ENCODE measurements at places on chromosomes 2 and 18.

DNA sequence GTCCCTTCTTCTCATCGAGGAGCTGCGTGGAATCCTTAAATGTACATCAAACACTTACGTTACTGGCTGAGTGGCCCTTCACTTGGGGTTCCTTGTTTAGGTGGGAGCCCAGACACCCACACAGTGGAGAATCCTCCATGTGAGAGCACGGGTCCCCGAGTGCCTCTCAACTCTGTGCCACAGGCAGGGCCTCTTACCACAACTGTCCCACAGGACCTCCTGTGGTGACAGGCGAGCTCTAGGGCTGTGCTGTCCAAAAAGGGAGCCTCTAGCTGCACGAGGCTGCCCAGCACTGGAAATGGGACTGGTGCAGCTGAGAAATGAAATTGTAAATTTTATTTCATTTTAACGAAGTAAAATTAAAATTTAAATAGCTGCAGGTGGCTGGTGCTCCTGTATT, 145.7 kb downstream of the DYSF start:
- DNase-seq, result no peak

- DNase-seq, result peak; percentile 10
Measured at GRCh38 chr18:62716619-62717168, 1.4 kb downstream of the PHLPP1 start.

GRCh38 chr2:191382801-191383200, 137.6 kb downstream of the MYO1B start:
- DNase-seq, result no peak

GRCh38 chr2:73979686-73980085, 5.0 kb upstream of the TET3 start:
- no peak for DNase-seq

DNA sequence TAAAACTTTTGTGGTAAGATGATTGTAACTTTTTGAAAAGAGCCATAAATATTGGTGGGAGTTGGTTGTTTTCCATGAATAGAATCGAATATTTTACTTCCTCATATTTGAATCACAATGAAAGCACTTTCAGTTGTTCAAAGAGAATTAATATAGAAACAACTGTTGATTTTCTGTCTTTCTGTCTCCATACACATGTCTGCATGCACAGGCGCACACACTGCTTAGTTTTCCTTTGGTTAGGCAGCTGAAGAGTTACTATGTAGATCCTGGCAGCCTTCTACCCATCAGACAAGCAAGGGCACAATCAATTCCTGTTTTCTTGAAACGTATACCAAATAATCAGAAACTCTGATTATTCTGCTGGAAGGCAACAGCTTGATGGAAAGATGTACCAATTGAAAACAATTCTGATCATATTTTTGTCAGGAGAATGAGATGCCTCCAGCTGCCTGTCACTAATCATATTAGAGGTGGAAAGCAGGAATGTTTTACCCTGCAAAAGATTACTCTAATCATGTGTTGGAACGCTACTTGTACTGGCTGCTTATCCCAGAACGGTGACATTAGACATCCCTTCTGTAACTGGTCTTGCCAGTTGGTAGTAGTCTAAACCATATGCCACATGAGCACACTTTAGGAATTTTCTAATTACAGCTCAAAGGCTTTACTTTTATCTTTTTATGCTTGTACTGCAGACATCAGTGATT, 24.0 kb downstream of the SPATS2L start:
- DNase-seq, result no peak

GRCh38 chr2:62939735-62940491, 110.7 kb upstream of the OTX1 start:
- DNase-seq, result no peak

- DNase-seq, result no peak
Measured at GRCh38 chr18:48030616-48031480, 100.4 kb upstream of the SMAD2 start.

DNA sequence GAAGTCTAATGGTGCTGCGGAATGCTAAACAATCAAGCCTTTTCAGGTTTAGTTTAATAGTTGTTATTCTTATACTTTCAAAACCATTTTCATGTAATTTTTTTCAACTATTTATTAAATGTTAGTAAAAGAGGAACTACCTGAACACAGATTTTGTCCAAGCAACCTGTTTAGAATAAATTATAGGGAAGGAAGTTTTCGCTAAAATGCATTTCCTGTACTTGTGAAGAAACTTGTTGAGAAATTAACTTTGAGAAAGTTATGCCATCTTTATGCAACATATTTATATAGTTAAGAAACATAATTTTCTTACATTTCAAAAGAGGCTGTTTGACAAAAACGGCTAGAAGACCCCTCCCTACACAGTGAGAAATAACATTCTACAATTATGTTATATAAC, 16.6 kb downstream of the MAP4K4 start:
- DNase-seq, result no peak

GRCh38 chr2:225493420-225494099, 94.0 kb downstream of the NYAP2 start:
- no peak for DNase-seq

GRCh38 chr18:46736135-46736534, 20.7 kb downstream of the ST8SIA5 start:
- no peak for DNase-seq

DNA sequence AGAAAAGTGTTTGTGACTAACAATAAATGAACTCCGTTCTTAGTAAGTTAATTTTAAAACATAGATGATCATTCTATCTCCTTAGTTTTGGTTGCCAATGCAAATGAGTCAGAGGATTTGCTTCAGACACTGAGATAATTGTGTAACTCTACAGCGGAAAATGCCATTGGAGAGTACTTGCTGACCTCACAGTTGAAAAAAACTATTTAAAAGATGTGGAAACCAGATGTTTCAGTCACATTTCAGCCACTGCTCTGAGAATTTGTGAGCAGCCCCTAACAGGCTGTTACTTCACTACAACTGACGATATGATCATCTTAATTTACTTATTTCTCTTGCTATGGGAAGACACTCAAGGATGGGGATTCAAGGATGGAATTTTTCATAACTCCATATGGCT, at the start of gene TNFAIP6:
TNFAIP6 (plus strand) TSS at position 234 of the 400 bp plus-strand sequence; CDS start at position 309, 75 bp downstream.
- DNase-seq, result no peak

DNA sequence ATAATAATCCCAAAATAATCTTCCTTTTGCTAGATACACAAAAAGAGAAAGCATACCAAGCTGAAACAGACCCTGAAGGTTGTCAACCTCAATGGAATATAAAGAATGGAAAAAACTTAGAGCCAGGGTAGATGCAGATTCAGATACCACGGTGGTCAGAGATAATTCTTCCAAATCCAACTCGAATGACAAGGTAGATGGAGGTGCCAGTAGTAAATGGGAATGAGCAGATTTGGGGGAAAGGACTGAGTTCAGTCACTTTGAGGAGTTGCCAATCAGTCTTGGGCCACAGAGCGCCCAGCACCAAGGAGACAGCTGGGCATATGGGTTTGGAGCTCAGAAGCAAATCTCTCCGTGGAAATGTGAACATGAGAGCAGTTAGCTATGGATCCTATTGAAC, 3.4 kb upstream of the CHMP1B start:
- no peak for DNase-seq

DNA sequence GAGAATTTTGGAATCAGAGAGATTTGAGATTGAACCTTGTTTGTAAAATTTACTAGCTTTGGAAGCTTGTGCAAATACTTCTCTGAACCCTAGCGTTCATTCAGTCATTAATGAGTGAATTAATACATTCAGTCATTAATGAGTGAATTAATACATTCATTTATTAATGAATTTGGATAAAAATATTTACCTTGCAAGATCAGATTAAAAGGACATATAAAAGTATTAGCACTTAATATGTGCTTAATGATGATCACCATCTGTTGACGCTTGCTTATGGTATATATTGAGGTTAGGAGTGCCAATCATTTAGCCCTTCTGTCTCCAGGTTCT, 26.9 kb downstream of the EML4 start:
- DNase-seq, result no peak

- DNase-seq, result no peak
Measured at GRCh38 chr2:128642316-128642715, 323.6 kb upstream of the HS6ST1 start.

DNA sequence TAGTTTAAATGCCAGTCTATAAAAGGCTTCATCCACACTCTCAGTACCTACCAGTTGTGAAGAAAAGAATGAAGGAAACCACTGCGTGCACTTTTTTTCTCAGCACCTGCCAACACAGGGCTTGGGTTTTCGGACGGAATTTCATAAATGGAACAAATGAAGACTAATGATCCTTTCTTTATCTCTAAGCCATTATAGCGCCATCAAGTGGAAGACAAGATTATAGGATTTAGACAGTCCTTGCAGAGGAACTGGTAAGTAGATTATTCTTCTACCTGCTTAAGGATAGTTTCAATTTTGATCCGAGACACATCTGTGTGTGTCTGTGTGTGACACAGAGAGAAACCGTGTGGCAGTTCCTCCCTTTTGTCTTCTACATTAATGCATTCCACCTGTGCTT, 245.6 kb downstream of the NRXN1 start:
- DNase-seq, result no peak

GRCh38 chr18:69664399-69664798, 263.7 kb downstream of the DOK6 start:
- no peak for DNase-seq

- no peak for DNase-seq
Measured at GRCh38 chr2:157900684-157901083, 24.6 kb upstream of the ACVR1 start.

DNA sequence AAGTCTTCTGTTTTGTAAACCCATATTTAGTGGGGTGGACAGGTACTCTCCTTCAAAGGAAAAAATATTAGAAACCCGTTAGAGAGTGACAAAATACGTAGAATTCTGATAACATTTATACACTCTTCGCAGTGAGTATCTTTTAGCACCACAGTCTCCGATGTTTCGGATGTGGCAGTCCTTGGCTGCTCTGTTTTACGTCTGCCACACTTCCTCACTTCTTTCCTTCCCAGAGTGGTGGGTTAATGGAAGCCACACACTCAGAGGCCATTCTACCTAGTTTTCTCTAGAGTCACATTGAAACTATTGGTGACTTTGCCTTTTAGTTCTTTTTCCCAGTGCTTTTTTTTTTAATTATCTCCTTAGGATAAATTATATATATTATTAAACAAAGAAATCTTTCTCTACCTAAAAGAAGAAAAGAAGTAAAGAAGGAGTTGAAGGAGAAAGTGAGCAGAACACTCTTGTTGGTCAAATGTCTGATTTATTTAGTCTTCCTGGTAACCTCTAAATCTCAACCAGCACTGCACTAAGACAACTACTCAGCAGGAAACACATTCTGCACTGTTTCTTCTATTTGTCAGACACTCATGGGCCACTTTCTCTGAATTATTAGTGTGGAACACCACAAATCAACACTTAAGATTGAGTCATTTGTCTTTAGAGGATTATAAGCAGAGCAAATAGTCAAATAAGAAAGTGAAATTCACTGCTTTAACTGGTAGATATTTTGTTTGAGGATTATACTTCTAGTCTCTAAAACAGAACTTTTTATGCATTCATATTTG, 451.3 kb upstream of the TMEFF2 start:
- DNase-seq, result no peak

GRCh38 chr2:128306931-128307460, 11.7 kb downstream of the HS6ST1 start:
- DNase-seq, result no peak

DNA sequence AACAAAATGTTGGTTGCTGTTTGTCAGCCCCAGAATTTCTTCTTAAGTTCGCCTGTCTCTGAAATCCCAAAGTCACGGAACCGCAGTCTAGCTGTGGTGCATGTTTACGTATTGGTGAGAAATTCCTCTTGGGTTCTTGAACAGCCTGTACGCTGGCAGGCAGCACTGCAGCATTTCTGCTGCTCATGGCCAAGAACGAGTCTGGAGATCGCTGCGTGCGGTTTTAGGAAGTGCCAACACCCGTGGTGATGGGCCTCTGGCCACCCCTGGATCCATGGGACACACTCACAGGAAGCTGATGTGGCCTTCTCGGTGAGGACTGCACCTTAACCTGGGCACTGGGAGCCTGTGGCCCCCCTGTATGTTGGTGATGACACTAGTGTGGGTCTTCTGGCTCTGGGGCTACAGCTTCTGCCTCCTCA, 23.7 kb downstream of the ASB1 start:
- no peak for DNase-seq

- no peak for DNase-seq
Measured at GRCh38 chr2:233428008-233428407, 73.7 kb downstream of the DGKD start.

- no peak for DNase-seq
Measured at GRCh38 chr2:16186661-16187481, 246.5 kb downstream of the MYCN start.

DNA sequence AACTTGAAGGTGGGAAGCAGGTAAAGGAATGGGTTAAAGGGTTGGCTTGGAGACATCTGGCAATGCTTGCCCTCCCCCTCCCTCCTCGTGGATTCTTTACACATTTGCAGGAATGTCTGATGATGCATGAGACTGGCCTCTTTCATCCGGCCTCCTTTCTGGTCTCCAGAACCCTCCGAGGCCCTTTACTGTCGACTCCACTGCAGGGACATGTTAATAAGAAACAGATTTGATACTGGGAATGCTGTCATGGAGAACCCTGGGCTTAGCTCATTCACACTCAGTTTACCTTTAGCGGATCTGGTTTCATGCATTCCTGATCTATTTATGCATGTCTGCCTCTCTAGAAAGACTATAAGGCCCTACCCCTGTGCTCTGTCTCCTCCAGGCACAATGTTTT, 238.7 kb downstream of the TGIF1 start:
- no peak for DNase-seq

DNA sequence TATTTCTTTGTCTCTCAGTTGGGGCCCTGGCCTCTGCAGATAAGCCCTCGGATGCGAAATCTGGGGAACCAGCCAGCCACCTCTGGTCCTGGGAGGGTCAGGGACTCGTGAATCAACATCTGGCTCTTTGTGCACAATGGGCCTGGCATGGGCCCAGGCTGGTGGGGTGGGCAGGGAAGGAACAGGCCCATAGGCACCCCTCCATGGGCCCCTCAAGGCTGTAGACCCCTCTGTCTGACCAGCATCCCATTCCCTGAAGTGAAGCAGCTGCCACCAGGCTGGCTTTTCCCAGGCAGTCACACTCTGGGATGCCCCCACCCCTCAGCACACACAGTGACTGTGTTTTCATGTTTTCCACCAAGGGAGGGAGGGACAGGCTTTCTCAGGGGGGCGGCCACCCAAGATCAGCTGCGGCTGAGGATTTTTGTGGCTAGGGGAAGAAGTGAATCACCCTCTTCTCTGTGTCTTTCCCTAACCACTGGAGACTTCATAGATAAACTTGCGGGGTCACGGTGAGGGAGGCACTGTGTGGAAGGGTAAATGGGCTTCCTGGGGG, 166.0 kb downstream of the AGAP1 start:
- DNase-seq, result no peak

DNA sequence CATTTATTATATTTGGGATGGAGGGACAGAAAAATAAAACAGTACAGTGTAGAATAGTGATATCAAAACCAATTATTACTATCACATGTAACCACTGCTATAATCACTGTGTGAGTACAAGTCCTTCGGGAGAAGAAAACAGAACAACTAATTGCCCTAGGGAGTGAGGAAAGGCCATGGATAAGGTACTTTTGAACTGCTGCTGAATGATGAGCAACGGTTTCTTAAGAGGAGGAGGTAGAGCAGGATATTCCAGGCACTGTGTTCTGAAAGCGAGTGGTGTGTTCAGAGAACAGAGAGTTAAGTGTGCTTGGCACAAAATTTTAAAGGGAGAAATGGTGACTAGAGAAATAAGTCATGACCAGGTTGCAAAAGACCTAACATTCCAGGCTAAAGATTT, 134.2 kb downstream of the CALCRL start:
- no peak for DNase-seq

Measured in CD4-positive, alpha-beta T cell treated with Interleukin-6 at 100 ng/mL for 8 hours (primary cell).